ENCODE measurements at places on chromosomes 16 and 17.

GRCh38 chr16:11914210-11915113 lies 1.3 kb downstream of the GSPT1 start:
- no peak for DNase-seq

DNA sequence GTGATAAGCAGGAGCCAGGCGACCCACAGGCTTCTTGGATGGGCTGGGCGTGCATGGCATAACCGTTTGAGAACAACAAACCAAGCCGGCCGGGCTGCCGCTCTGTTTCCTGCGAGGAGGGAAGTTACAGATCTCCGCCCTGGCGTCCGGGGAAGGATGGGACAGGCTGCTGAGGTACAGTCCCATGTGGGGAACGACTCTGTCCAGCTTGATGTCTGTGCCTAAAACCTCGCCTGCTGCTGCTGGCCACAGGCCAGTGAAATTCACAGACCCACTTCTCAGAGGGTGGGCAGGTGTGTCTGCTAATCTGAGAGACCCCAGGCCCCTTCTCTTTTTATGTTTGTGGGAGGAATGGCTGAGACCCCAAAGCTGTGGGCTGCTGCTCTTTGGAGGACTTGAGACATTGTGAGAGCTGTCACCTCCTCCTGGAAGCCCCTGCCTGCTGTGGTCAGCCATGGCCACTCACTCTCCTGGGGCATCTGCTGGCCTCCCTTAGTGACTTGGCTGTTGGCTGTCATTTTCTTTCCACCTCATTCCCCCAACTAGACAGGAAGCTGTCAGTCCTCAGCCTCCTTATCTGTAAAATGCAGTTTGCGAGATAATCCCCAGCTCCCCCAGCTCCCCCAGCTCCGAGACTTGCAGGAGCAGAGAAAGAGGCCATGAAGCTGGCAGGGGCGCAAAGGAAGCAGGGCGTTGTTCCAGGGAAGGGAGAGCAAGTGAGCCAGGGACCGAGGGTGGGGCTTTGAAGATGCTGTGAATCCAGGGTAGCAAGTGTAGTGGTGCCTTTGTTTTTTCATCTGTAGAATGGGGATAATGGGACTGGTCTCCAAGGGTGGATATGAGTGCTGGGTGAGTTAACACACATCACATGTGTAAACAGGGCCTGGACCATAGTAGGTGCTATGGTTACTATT lies 51.0 kb downstream of the CMIP start:
- no peak for DNase-seq

DNA sequence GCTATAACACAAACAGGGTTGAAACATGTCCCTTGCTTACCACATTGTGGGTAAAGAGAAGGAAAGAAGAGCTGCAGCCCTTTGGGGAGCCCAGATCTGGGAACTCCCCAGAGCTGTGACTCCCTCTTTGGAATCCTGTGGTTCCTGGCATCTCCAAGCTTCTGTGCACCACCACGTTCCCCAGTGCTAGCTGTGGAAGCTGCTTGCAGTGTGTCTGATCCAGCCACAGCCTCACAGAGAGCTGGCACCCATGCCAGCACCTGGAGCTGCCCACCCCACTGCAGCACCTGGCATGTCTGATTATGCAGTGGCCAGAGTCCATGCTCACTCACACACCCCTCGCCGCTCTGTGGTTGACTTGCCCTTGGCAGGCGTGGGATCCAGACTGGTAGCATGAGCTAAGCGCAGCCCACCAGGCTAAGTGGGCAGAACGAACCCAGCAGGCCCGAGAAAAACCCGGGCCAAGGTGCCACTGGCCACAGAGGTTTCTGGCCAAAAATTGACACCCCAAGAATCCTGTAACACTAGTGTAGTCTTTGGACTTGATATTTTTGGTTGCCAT lies 252.6 kb upstream of the KCNJ16 start:
- no peak for DNase-seq

- DNase-seq = no peak
These were observed 47.0 kb downstream of the MYO18A start for GRCh38 chr17:29133121-29133713.

DNA sequence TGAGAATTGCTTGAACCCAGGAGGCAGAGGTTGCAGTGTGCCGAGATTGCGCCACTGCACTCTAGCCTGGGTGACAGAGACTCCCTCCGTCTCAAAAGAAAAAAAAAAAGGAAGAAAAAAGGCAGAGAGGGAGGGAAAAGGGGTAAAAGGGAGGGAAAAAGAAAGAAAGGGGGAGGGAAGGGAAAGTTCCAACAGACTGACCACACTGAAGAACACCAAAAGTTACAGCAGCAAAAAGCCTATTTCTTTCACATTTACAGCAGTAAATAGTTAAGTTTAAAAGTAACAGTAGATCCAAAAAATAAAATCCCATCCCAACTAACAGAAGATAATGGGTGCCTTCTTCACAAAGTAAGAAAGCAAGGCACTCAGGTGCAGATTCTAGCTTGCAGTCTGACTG lies 36.9 kb upstream of the C17orf78 start:
- no peak for DNase-seq
